Stimulated activated CD4-positive, alpha-beta T cell treated with anti-CD3 and anti-CD28 coated beads, Interleukin-1b, Interleukin-23, amount 100 ng/mL, for 48 hours (primary cell): ENCODE measurements at places on chromosomes 3 and 15.
A peak's percentile ranks its signal among the peaks of the same experiment; 100 is the strongest.

DNA sequence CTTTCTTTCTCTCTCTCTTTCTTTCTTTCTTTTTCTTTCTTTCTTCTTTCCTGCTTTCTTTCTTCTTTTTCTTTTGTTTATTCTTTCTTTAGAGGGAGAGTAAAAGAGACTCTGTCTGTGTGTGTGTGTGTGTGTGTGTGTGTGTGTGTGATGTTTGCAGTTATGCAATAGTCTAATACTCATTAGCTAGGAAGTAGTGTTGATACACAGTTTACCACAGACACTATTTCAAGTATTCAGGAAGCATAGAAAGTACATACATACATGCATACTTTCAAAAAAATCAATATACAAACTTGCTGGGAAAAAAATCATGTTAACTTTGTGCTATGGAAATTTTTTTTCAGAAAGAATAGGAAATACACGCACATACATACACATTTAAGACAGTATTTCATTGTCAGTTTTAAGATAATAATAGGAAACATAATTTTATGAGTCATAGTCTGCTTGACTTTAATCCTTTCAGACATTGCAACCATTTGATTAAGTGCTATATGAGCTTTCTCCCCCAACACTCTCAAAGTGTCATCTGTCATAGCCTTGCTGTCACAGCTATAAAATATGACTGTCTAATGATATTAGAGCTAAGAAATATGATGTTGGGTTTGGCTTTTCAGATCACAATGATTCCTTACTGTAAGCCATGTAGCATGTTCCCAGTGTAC, 74.9 kb upstream of the EPHA3 start:
- DNase-seq = no peak

DNA sequence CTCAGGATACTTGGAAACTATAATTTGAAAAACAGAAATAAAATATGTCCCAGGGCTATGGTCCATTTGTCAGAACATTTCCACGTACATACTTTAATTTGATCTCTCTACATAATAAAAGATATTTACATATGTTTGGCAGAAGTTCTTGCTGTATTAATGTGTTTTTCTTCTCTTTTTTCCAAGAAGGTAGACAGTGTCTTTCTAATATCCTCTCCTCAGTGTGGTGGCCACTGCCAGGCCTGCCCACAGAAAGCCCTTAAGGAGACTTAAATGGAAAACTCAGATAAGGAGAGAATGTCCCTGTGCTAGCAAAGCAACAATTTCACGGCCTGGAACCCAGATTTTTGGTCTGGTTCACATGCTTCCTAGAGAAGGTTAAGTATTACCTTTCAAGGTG, 76.5 kb upstream of the ARHGEF26 start:
- no peak for DNase-seq

GRCh38 chr3:159829539-159830227, 159.0 kb upstream of the IL12A start:
- no peak for DNase-seq

DNA sequence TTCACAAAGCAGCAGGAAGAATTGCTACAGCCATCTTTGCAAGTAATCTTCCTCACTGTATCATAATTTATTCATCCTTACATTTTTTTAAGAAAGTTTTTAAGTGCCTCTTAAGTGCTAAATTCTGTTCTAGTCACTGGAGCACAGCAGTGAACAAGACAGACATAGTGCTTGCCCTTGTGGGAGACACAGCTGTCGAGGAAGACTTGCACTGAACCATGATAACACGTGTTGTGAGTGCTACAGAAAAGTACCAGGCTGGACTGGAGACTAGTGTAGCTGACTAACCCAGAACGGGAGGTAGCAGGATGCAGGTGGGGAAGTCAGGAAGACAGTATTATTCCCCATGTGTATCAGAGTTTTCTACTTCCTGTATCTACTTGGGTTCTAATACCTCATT, 300.6 kb downstream of the TBL1XR1 start:
- DNase-seq = no peak

- DNase-seq = no peak
Observed at GRCh38 chr15:49187549-49188245, 17.6 kb downstream of the GALK2 start.

GRCh38 chr3:57755368-57755675, 787 bp upstream of the SLMAP start:
- DNase-seq = no peak

DNA sequence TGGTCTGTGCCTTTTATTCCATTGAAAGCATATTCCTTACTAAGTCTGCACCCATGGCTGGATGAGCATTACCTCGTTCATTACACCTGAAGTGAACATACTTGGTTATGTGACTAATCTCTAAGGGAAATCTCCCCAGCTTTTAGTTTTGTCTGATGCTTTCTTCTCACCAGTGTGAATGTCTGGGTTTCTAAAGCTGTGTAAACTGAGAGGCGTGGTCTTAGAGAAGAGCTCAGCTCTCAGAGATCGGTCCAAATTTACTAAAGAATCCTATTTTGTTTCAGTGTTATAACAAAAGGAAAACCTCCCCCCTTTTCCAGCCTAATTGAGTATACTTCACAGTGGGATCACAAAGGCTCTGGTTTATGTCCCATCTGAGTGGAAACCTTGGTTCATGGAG, 352.3 kb downstream of the PTPRG start:
- no peak for DNase-seq

- peak; percentile 49 for DNase-seq
Observed at GRCh38 chr15:75347222-75348033, 589 bp downstream of the NEIL1 start.

DNA sequence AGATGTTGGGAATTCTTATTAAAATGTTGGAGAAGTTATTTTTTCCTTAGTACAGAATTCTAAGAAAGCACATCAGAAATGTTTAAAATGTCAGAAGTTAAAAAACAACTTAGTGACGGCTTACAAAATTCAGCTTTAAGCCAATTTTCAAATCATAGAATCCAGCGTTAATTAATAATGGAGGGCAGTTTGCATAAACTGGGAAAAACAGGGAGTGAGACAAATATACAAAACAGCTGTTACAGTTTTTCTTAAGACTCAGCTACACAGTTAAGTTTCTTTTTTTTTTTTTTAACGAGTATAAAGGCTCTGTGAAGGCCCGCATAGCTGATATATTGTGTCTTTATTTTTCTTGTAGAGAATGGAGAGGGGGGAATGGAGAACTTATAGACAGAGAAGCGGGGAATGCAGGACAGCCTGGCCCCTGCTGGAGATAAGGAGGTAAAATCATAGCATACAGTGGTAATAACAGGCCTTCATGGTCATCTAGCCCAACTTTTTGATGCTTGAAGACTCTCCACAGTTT, 164.4 kb downstream of the BBX start:
- no peak for DNase-seq

GRCh38 chr3:122235147-122235546, 51.7 kb downstream of the CASR start:
- no peak for DNase-seq

DNA sequence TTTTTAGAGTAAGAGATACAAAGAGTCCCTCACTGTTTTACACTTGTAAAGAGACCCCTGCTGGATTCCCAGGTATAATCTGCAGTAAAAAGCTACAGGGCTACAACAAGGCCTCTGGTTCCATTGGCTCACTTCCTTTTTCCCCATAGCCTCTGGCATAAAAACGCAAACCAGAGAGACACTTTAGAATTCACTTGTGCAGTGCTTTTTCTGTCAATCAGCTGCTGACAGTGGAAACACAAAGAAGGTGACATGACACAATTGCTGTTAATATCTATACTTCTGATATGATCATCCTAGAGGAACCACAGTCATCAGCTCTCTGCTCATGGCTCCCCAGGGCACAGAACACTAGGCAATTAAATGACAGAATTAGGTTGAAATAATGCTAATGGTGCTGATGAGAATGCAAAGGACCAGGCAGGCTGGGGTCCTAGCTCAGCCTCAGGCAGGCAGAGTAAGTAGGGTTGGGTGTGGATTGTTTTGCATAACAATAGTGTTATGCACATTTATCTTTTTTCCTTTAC, 667.9 kb upstream of the CFAP20DC start:
- no peak for DNase-seq

DNA sequence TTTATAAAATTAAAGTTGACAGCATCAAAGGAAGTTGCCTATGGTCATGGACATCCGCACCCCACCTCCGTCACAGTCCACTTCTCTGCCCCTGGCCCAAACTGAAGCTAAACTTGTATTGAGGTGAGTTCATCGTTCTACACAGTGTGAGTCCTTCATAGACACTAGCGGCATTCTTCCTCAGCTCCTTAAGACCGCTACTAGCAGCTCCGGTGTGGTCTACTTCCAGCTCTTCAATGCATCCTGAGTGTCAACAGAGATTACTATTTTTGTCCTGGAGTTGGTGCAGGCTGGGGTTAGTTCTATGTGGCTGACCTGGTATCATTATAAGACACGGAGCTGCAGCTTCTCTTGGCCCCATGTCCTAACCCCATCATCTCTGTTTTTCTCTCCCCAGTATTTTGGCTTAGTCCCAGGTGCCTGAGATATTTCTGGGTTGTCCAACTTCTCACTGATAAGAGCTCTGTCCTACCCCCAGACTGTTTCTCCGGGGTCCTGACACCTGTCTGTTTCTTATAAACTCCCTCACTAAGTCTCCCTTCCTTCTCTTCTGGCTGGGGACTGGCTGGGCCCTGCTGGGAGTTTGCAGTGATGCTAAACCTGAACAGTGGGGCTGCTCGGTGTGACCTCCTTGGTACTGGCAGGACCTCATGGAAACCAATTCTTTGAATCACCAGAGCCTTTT, 169.2 kb upstream of the ATP10A start:
- no peak for DNase-seq

GRCh38 chr15:81400640-81401236, 26.7 kb upstream of the TMC3 start:
- no peak for DNase-seq

GRCh38 chr3:127964053-127964452, 49.0 kb downstream of the KBTBD12 start:
- DNase-seq = no peak

GRCh38 chr3:197753263-197753662, 3.6 kb downstream of the FYTTD1 start:
- DNase-seq = no peak

GRCh38 chr15:99113547-99114271, 8.8 kb downstream of the SYNM start:
- DNase-seq = no peak

GRCh38 chr3:186366206-186366605, 4.2 kb upstream of the DGKG start:
- no peak for DNase-seq

DNA sequence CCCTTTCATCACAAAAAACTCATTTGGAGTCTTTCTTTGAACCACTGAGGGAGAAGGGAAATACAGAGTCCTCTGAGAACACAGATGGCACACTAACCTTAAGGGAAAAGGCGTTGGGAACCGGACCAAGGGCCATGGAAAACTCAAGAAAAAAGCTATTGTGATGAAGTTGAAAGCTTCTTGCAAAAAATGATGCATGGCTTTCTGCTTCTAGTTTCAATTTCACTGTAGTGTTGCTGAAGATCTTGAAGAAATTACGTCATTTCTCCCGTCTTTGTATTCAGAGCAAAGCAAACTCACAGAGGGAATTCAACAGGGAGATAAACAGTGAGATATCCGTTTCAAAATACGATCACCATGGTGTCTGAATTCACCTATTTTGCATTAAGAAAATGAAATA, 642.3 kb upstream of the ADAMTS9 start:
- DNase-seq = no peak

DNA sequence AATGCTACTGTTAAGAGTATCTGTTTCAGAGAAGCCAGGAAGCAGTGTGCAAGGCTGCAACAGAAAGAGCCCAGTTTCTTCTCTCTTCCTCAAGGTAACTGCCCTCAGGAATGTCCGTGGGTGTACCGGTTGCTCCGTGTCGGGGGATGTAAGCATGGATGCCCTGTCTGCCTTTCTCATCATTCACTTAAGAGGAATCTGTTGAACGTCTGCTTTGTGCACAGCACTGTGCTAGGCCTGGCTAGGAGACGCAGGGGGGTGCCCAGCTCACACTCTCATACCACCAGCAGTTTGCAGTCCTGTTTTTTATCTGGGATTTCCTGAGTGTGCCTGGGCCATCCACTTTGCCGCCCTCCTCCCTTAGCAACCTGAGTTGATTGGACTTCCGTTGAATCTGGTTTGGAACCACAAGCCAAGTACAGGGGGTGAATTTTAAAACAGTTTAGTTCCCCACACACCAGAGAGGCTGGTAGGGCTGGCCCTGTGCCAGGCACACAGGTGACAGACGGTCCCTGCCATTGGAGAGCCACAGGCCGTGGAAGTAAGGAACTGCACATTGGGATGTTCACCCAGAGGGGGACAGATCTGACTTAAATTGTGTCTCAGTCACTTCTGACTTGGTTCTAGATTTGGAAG, 11.2 kb downstream of the BOC start:
- DNase-seq = no peak

- DNase-seq = no peak
Observed at GRCh38 chr3:11808231-11808630, 38.5 kb downstream of the TAMM41 start.

- DNase-seq = no peak
Observed at GRCh38 chr15:65370885-65371284, 6.9 kb downstream of the IGDCC3 start.

DNA sequence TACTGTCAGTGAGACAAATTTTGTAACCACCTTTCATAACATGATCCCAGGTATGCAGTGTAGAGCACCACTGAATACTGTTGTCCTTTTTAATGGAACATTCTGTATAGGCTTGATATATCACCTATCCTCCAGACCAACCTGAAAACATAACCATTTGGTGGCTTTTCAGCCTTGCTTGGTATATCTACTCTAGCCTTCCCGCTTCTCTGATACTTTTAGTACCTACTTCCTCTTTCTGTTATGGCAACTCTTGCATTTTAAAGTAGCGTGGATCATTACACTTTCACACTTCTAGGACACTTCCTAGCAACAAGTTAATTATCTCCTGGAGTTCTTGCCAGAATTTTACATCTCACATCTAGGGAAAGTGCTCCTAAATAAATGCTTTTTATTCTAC, 226.6 kb upstream of the ROBO1 start:
- no peak for DNase-seq

DNA sequence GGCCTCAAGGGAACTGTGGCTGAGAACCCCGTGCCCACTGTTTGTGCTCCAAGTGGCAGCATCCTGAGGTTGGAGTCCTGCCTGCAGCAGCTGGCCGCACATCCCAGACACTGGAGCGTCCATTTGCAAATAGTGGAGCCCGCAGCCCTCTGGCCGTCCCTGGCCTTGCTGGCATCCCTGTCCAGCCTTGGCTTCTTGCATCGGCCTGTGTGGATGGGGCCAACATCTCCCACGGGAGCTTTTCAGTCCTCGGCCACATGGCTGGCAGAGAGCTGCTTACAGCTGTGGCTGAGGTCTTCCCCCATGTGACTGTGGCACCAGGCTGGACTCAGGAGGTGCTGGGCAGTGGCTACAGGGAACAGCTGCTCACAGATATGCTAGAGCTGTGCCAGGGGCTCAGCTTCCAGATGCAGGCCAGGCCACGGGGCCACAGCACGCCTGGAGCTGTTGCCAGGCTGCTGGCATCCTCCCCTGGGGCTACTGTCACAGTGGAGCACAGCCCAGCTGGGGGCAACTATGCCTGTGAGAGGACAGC, 71.2 kb downstream of the FAM43A start:
- DNase-seq = no peak
